ENCODE measurements at places on chromosomes 1 and 21. TPM values are rescaled to one million over a fixed set of nuclear protein-coding genes. Genes with fewer than 3 reads are reported as not detected.

GRCh38 chr21:44742418-44743153, 31.2 kb upstream of the TSPEAR start:
- H3K36me3 ChIP-seq, result no peaks in the 10 kb centered on the region
- DNase-seq, result no peak
- H3K4me3 ChIP-seq, result no peak overlapping the region
- H3K27me3 ChIP-seq, result peaks cover 12% of the 10 kb centered on the region

Gene FCAMR
- not detected for total RNA-seq

Gene AMPD1
- not detected for total RNA-seq

- no peaks in the 10 kb centered on the region for H3K36me3 ChIP-seq
- H3K4me3 ChIP-seq, result peak within 1 kb of the TSS; percentile 91
- peaks cover 40% of the 10 kb centered on the region for H3K27me3 ChIP-seq
- peaks cover 23% of the 10 kb centered on the region for H3K4me1 ChIP-seq
- H3K27ac ChIP-seq, result peak within 1 kb of the TSS; percentile 80
Measured at GRCh38 chr1:200738327-200738948, at the start of gene CAMSAP2. TSS of gene CAMSAP2 (plus strand) at chr1:200738893. CDS start at chr1:200739828, 935 bp downstream.

Gene PLA2G2D
- not detected for total RNA-seq

- peaks cover 2% of the 10 kb centered on the region for H3K27me3 ChIP-seq
- H3K4me3 ChIP-seq, result peak overlapping the region; percentile 97
- no peak for DNase-seq
- H3K27ac ChIP-seq, result peak overlapping the region; percentile 96
- H3K4me1 ChIP-seq, result peaks cover 31% of the 10 kb centered on the region
Measured at GRCh38 chr1:26921126-26921539, 410 bp upstream of the NUDC start.

DNA sequence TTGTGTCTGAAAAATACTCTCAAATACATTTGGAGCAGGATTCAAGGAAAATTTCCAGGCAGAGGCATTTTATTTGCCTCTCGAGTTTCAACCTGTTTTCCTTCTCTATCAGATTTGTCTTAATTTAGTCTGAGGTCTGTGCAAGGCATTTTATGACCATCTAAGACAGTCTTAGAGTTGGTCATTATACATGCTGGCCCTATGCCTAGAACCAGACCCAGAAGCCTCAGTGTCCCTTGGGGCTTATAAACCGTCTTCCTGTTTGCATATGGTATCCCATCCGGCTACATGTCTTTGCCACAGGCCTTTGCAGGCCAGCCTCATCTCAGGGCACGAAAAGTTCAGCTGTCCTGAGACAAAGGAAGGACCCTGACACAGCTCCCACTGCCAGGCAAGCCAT, 346.1 kb downstream of the SIPA1L2 start:
- no peak overlapping the region for H3K27ac ChIP-seq
- DNase-seq, result no peak
- H3K27me3 ChIP-seq, result peaks cover 6% of the 10 kb centered on the region
- H3K4me3 ChIP-seq, result no peak overlapping the region
- H3K4me1 ChIP-seq, result no peaks in the 10 kb centered on the region

- no peaks in the 10 kb centered on the region for H3K27me3 ChIP-seq
- H3K4me3 ChIP-seq, result peak overlapping the region; percentile 80
- DNase-seq, result no peak
- peak overlapping the region; percentile 71 for H3K27ac ChIP-seq
- peaks cover 2% of the 10 kb centered on the region for H3K36me3 ChIP-seq
Measured at GRCh38 chr1:44672961-44673674, 1.2 kb downstream of the TMEM53 start.

Gene LRRC71
- total RNA-seq, result not detected

GRCh38 chr1:164821648-164822047, 262.7 kb downstream of the PBX1 start:
- no peak overlapping the region for H3K27ac ChIP-seq
- H3K36me3 ChIP-seq, result no peaks in the 10 kb centered on the region
- no peak for DNase-seq
- H3K4me3 ChIP-seq, result no peak overlapping the region

DNA sequence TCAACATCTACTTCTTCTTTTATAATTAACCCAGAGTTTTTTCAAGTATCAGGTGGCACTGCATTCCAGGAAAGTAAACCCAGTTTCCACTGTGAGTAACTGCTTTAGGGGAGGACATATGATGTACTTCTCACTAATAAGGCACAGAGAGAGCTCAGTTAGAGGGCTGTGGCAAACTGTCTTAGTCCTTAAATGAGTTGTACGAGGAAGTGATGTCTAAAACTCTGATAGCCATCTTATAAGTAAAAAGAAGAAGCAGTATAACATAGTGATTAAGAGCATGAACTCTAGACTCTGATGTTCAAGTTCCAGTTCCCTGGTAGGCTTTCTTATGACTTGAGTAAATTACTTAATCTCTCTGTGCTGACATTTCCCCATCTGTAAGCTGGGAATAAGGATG, 58.7 kb upstream of the PTGS2 start:
- H3K4me3 ChIP-seq, result peak overlapping the region; percentile 23
- H3K27ac ChIP-seq, result peak overlapping the region; percentile 61
- H3K4me1 ChIP-seq, result peaks cover 30% of the 10 kb centered on the region
- H3K36me3 ChIP-seq, result no peaks in the 10 kb centered on the region

DNA sequence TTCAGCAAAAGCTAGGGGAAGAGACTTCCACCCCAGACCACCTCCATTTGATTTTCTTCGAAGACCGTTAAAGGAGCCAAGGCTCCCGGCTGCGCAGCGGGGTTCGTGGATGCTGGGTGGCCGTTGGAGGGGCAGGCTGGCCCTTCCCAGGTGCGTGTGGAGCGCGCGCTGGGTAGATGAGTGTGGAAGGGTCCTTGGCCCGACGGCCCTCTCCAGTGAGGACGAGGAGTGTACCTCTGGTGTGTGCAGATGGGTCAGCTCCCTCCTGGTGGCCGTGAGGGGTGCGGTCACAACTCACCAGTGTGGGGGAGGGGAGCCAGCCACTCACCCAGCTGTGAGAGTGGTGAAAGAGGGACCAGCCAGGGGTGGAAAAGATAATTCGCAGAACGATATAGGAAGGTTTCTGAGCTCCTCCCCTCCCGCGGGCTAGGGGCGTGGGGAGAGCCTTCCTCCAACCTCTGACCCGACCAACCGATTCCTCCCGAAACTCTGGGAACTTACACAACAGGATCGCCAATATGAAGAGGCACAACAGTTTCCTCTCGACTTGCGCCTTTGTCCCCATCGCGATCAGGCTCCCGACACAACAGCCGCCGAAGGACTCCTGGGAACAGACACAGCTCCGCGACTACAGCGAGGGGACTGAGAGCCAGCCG, at the start of gene F11R:
TSS of gene F11R (minus strand) at position 644 of the 656 bp plus-strand sequence. CDS start at position 565, 79 bp downstream.
- peaks cover 35% of the 10 kb centered on the region for H3K4me1 ChIP-seq
- peak within 1 kb of the TSS; percentile 91 for H3K4me3 ChIP-seq
- peak within 1 kb of the TSS; percentile 78 for H3K27ac ChIP-seq

Gene PRAMEF4
- total RNA-seq, result not detected

- H3K27ac ChIP-seq, result no peak overlapping the region
- no peaks in the 10 kb centered on the region for H3K36me3 ChIP-seq
- H3K27me3 ChIP-seq, result no peaks in the 10 kb centered on the region
- H3K4me3 ChIP-seq, result no peak overlapping the region
- no peak for DNase-seq
- H3K4me1 ChIP-seq, result no peaks in the 10 kb centered on the region
Measured at GRCh38 chr1:43597721-43598120, 52.2 kb upstream of the KDM4A start.

Gene TRPM2
- 15.2 TPM for total RNA-seq

GRCh38 chr1:202798260-202798659, 10.0 kb downstream of the KDM5B start:
- H3K4me1 ChIP-seq, result peaks cover 49% of the 10 kb centered on the region
- DNase-seq, result no peak
- H3K4me3 ChIP-seq, result no peak overlapping the region
- no peaks in the 10 kb centered on the region for H3K27me3 ChIP-seq
- peaks cover 12% of the 10 kb centered on the region for H3K36me3 ChIP-seq

Gene NPPB
- total RNA-seq, result not detected

Gene CFHR5
- total RNA-seq, result not detected

GRCh38 chr1:214496126-214496525, 55.3 kb downstream of the PTPN14 start:
- no peaks in the 10 kb centered on the region for H3K36me3 ChIP-seq
- DNase-seq, result no peak
- H3K4me3 ChIP-seq, result no peak overlapping the region
- no peaks in the 10 kb centered on the region for H3K4me1 ChIP-seq
- H3K27me3 ChIP-seq, result peaks cover 11% of the 10 kb centered on the region
- no peak overlapping the region for H3K27ac ChIP-seq

GRCh38 chr1:19044975-19045831, 88.7 kb upstream of the IFFO2 start:
- peaks cover 10% of the 10 kb centered on the region for H3K27me3 ChIP-seq
- no peak overlapping the region for H3K27ac ChIP-seq
- H3K4me1 ChIP-seq, result no peaks in the 10 kb centered on the region
- no peak for DNase-seq

- no peaks in the 10 kb centered on the region for H3K36me3 ChIP-seq
- no peak overlapping the region for H3K4me3 ChIP-seq
- H3K4me1 ChIP-seq, result no peaks in the 10 kb centered on the region
- H3K27me3 ChIP-seq, result no peaks in the 10 kb centered on the region
- no peak overlapping the region for H3K27ac ChIP-seq
Measured at GRCh38 chr21:38444691-38445090, 53.6 kb downstream of the ERG start.

- peaks cover 12% of the 10 kb centered on the region for H3K36me3 ChIP-seq
- no peak overlapping the region for H3K4me3 ChIP-seq
- DNase-seq, result no peak
Measured at GRCh38 chr1:41954533-41954944, 35.8 kb upstream of the HIVEP3 start.

Data from activated T-helper 1 cell treated with anti-CD3 and anti-CD28 coated beads, Interleukin-12 subunit alpha, Interleukin-12 subunit beta, Interleukin-2, Interleukin-4 antibody, amounts not matched to agents 30 ng/mL and 10 ng/mL and 1 ng/mL, durations not matched to agents 14 hours and 24 hours and 36 hours (primary cell).